Stimulated activated CD8-positive, alpha-beta memory T cell treated with anti-CD3 and anti-CD28 coated beads, Interleukin-7, amount 100 ng/mL, for 1 hour (primary cell): ENCODE measurements at places on chromosomes 7 and 10.

GRCh38 chr7:103851357-103851756 is 138.1 kb downstream of the RELN start:
- no peak for DNase-seq

DNA sequence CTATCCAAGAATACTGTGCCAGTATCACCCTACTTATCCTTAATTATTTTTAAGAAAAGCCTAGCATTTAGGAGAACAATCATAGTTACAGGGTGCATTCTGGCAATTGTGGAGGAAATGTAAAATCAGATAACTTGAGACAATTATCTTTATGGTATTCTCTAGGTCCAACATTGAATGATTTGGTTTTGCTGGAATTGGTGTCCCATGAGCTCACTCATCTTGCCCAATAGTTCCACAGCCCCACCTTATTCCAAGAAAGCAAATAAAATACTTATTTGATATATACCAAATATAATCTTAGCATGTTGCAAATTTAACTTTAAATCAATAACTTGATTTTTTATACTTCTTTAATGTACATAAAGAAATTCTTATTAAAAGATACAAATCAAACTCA is 65.3 kb downstream of the DGKB start:
- DNase-seq = no peak

DNA sequence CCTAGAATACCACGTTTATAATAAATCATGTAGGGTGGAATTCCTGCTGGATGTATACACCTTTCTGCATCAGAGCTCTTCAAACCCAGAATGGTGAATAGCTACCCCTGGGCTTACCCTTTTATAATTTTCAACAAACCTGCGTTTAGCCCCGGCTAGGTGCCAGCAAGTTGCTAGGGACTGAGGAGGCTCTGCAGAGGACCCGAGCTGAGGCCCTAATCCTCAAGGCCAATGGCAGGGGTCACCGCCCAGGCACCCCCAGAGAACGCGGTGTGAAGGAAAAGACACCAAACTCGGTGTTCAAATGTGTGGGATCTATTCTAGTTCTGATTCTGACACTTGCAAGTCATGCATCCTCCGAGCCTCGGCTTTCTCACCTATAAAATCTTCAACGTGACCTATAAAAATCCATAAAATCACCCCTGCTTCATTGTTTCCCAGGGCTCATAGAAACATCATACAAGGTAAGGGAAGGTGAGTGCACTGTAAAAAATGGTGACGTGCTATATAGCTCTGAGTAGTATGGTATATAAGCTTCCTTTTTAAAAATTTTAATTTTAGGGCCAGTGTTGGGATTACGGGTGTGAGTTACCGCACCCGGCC is 2.5 kb upstream of the ANXA11 start:
- DNase-seq = no peak

DNA sequence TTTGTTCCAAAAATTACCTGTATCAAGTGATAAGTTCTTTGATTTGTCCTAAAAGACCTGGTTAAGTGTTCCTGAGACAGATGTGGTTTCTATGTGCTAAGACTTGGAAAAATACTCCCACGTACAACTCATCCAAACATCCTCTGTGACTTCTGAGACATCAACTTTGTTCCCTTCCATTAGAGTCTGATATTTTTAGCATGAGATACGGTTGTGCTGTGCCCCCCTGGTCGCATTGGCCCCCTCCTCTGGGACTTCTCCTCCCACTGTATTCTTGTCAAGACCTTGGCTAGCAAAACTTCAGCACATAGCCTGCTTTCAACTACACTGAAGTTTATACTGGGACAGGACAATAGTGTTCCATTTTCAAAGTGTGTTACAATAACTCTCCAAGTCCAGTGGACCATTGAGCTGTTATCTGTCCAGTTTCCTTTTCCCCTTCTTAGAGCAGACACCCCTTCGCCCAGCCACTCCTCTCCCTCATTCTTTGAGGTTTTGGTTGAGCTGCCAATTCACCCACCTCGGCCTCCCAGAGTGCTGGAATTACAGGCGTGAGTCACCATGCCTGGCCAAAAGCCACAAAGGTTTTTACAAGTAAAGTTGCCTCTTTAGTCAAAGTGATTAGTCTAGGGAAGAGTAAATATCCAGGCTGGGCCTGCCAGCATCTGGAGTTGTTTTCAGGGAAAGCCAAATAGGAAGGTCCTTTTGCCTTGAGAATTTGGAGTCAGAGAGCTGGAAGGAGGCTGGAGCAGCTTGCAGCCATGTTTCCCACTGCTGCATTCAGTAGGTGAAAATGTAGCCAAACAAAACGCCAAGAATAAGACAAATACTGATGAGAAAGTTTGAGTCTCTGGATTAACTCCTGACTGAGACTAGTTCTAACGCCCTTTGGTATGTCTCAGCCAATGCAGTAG is 17.8 kb upstream of the PDLIM1 start:
- DNase-seq = no peak

DNA sequence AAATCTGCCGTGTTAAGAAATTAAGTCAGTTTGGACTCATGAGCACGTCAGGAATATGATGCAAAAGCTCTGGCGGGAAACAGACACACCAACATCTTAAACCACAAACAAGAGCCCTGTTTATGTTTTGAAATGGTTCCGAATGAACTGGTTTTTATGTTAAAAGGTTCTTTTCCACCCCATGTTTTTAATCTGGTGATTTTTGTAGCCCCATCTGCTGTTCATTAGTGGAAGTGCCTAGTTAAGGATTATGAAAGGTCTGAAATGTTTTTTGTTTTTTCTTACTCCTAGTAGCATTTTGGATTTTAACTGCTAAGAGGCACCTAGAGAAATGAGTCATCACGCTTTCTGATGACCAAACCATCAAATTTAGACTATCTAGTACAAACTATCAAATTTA is 404.1 kb upstream of the MKI67 start:
- no peak for DNase-seq

GRCh38 chr7:151018421-151019129 is 5.7 kb downstream of the ATG9B start:
- DNase-seq = no peak

DNA sequence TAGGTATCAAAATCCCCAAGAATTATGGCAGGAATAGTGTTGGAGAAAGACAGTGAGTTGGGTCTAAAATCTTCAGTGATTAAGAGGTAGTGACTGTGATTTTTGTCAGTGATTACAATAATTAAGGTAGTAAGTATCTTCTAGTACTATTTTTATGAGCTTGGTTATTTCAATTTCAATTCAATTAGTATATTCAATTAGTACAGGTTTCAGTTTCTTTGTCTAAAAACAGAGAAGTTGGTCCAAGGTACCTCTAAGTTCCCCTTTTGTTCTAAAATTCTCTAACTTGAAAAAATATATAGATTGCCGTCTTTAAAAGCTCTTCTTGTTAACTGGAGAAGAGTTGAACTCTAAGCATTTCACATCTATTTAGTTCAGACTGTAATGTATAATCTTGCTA is 82.9 kb downstream of the OTUD1 start:
- DNase-seq = no peak

GRCh38 chr7:2013381-2014311 is 219.1 kb downstream of the MAD1L1 start:
- DNase-seq = no peak

- no peak for DNase-seq
Observed at GRCh38 chr10:110460111-110460809, 37.4 kb upstream of the DUSP5 start.

- DNase-seq = no peak
Observed at GRCh38 chr7:83824214-83824613, 175.3 kb upstream of the SEMA3E start.

GRCh38 chr7:28509251-28510025 is 97.1 kb downstream of the CREB5 start:
- no peak for DNase-seq

GRCh38 chr7:94231305-94231704 is 163.4 kb upstream of the COL1A2 start:
- DNase-seq = no peak

DNA sequence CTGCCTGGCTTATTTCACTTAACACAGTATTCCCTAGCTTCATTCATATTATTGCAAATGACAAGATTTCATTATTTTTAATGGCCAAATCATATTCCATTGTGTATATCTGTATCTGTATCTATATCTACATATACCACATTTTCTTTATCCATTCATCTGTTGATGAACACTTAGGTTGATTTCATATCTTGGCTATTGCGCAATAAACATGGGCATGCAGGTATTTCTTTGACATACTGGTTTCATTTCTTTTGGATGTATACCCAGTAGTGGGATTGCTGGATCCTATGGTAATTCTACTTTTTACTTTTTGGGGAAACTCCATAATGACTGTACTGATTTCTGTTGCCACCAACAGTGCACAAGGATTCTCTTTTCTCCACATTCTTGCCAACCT is 68.9 kb upstream of the CREB5 start:
- no peak for DNase-seq

GRCh38 chr10:25683344-25683743 is 250.7 kb upstream of the MYO3A start:
- no peak for DNase-seq

DNA sequence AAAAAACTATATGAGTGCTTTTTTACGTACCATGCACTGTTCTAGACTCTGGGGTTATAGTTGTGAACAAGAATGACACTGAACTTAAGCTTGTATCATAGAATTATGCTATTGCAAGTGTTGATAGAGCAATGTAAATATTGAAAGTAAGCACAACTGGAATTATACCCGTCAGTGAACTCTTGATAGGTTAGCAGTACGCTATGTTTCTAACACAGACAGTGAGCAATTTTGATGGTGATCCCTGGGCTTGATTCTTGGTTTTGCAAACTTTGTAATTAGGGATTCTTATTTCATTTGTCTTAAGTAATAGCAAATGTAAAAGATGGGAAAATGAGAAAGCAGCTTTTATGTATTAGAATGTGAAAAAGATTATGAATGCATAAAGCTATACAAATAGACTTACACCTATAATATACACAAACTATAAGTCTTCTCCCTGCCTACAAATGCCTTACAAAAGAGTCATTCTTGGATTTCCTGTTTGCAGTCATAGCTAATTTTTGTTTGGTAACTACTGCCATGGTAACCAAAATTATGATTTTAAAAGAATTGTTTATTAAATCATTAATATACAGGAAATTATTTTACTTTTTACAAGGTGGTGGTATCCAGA is 6.7 kb downstream of the TES start:
- no peak for DNase-seq

GRCh38 chr10:75016325-75016724 is 95.1 kb upstream of the SAMD8 start:
- DNase-seq = no peak
